ENCODE measurements at places on chromosomes 1 and 21.
A peak's percentile ranks its signal among the peaks of the same experiment; 100 is the strongest.

GRCh38 chr1:200900877-200901276, 6.2 kb downstream of the INAVA start:
- H3K4me1 ChIP-seq: peaks cover 14% of the 10 kb centered on the region
- no peak overlapping the region for H3K27ac ChIP-seq
- H3K4me3 ChIP-seq: no peak overlapping the region
- H3K36me3 ChIP-seq: no peaks in the 10 kb centered on the region
- H3K27me3 ChIP-seq: peaks cover 25% of the 10 kb centered on the region
- DNase-seq: no peak

- no peaks in the 10 kb centered on the region for H3K4me1 ChIP-seq
- no peaks in the 10 kb centered on the region for H3K27me3 ChIP-seq
- H3K4me3 ChIP-seq: no peak overlapping the region
- DNase-seq: no peak
- no peaks in the 10 kb centered on the region for H3K36me3 ChIP-seq
- H3K27ac ChIP-seq: no peak overlapping the region
These were observed 100.4 kb upstream of the BRINP3 start for GRCh38 chr1:190578017-190578416.

GRCh38 chr1:46547481-46548383, 3.7 kb downstream of the KNCN start:
- no peaks in the 10 kb centered on the region for H3K36me3 ChIP-seq
- no peak overlapping the region for H3K27ac ChIP-seq
- peak; percentile 35 for DNase-seq
- no peak overlapping the region for H3K4me3 ChIP-seq
- H3K4me1 ChIP-seq: peaks cover 37% of the 10 kb centered on the region

- H3K27me3 ChIP-seq: no peaks in the 10 kb centered on the region
- DNase-seq: no peak
- H3K4me3 ChIP-seq: no peak overlapping the region
- H3K4me1 ChIP-seq: no peaks in the 10 kb centered on the region
- no peak overlapping the region for H3K27ac ChIP-seq
- H3K36me3 ChIP-seq: no peaks in the 10 kb centered on the region
These were observed 161.4 kb downstream of the MAGI3 start for GRCh38 chr1:113551728-113552127.

- peak; percentile 23 for DNase-seq
- H3K4me3 ChIP-seq: no peak overlapping the region
These were observed 494.7 kb downstream of the SMYD3 start for GRCh38 chr1:246012341-246012740.

DNA sequence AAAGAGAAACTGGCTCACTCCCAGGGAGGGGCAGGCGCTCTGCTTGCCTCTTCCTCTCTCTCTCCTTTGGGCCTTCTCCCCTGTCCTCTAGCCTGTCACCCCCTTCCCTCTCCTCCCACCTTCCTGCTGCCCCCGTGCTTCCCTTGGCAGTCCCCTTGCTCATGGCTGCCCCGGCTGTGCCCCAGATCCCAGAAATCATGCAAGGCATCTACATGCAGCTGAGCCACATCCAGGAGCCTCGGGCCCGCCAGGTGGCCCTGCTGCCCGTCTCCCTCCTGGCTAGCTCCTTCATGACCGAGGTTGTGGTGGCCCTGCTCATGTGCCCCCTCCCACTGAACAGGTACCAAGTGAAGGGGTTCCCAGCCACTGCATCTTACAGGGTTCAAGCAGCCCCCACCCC, 36.0 kb upstream of the TTC4 start:
- H3K4me1 ChIP-seq: no peaks in the 10 kb centered on the region
- no peak overlapping the region for H3K4me3 ChIP-seq
- H3K27me3 ChIP-seq: peaks cover 6% of the 10 kb centered on the region
- no peak overlapping the region for H3K27ac ChIP-seq

- H3K27me3 ChIP-seq: no peaks in the 10 kb centered on the region
- peaks cover 2% of the 10 kb centered on the region for H3K4me1 ChIP-seq
- H3K27ac ChIP-seq: peak overlapping the region; percentile 62
- H3K4me3 ChIP-seq: no peak overlapping the region
- DNase-seq: no peak
- H3K36me3 ChIP-seq: peaks cover 61% of the 10 kb centered on the region
These were observed 21.0 kb downstream of the WDR4 start for GRCh38 chr21:42858185-42858847.

DNA sequence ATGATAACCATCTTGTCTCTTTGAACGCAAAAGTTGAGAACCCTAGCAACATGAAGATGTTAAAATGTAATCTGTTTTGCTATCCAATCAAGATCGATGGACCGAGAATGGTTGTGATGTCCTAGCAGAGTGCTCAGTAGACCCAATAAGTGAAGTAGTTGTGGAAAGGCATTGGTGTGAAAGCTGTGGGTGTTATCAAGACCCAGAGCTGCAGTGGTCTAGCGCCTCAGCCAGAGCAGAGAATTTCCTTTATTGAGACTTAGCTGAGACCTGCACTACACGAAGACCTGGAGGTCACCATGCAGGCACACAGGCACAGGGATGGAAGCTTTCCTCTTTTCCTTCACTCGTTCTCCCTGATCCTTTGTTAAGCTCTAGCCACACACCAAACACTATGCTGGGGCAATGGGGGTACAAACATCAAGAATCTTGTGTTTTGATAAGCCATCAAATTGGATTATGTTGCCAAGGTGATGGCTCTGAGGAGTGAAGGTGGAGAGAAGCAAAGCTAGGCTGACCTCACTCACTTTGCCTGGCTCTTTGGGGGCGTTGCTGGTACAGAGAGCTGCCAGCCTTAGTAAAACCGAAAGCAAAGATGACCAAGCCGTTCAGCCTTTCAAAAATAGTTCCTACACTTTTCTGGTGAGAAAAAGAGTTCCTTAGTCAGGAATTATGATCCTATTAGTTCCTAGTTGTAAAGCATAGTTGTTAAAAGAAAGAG, 24.1 kb downstream of the METTL13 start:
- no peak overlapping the region for H3K27ac ChIP-seq
- DNase-seq: no peak
- no peaks in the 10 kb centered on the region for H3K27me3 ChIP-seq
- no peak overlapping the region for H3K4me3 ChIP-seq
- peaks cover 7% of the 10 kb centered on the region for H3K4me1 ChIP-seq

DNA sequence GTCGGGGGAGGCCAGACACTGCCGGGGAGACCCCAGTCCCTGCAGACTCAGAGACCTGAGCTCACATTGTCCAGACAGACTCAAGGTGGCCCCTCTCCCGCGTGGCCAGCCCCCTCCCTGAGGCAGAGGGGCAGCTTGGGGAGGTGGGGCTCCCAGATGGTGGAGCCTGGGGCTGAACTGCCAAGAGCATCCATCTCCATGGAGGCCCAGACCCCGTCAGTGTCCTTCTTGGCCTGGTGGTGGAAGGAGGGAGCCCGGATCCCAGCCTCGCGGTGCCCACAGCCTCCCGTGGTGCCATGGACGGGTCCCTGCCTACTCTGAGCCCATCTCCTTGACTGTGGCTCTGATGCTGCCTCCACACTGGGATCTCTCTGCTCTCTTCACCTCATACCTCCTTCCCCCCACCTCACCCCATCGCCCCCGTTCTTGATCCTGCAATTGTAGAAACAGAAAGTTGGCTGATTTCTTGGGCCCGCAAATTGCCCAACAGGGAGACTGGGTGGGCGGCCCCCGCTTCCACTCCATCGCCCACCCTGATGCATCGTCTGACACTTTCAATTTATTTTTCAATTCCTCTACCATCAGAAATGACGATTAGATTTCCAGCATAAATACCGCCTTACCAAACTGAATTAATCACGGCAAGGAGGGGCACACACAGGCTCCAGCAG, 348.9 kb downstream of the MATN1 start:
- H3K4me1 ChIP-seq: no peaks in the 10 kb centered on the region
- H3K36me3 ChIP-seq: no peaks in the 10 kb centered on the region
- DNase-seq: no peak
- no peaks in the 10 kb centered on the region for H3K27me3 ChIP-seq
- no peak overlapping the region for H3K4me3 ChIP-seq

DNA sequence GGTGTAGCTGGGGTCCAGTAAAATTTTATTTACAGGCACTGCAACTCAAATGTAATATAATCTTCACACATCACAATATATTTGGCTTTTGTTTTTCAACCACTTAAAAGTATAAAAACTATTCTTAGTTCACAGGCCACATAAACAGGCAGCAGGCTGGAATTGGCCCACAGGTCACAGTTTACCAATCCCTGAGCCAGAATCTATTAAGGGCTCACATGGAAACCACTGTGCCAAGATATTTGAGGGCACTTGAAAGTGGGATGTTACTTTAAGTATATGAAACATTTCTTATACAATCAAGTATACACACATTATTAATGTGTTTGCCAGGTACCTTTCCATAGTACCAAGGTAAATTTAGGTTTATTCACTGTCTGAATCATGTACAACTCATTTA, 71.9 kb upstream of the PRDX6 start:
- H3K27ac ChIP-seq: no peak overlapping the region
- H3K36me3 ChIP-seq: peaks cover 3% of the 10 kb centered on the region
- no peaks in the 10 kb centered on the region for H3K27me3 ChIP-seq

- H3K27ac ChIP-seq: no peak overlapping the region
- no peak for DNase-seq
- no peaks in the 10 kb centered on the region for H3K27me3 ChIP-seq
- peaks cover 6% of the 10 kb centered on the region for H3K4me1 ChIP-seq
- peaks cover 42% of the 10 kb centered on the region for H3K36me3 ChIP-seq
These were observed 24.8 kb downstream of the CNST start for GRCh38 chr1:246591047-246591446.

GRCh38 chr1:57086154-57086553, 120.3 kb upstream of the C8B start:
- no peak for DNase-seq
- H3K4me3 ChIP-seq: no peak overlapping the region
- no peak overlapping the region for H3K27ac ChIP-seq
- no peaks in the 10 kb centered on the region for H3K36me3 ChIP-seq

- H3K4me1 ChIP-seq: peaks cover 18% of the 10 kb centered on the region
- no peak overlapping the region for H3K4me3 ChIP-seq
- DNase-seq: peak; percentile 49
- H3K36me3 ChIP-seq: no peaks in the 10 kb centered on the region
- no peak overlapping the region for H3K27ac ChIP-seq
- H3K27me3 ChIP-seq: peaks cover 42% of the 10 kb centered on the region
These were observed 3.3 kb upstream of the SLC45A1 start for GRCh38 chr1:8314346-8315280.

DNA sequence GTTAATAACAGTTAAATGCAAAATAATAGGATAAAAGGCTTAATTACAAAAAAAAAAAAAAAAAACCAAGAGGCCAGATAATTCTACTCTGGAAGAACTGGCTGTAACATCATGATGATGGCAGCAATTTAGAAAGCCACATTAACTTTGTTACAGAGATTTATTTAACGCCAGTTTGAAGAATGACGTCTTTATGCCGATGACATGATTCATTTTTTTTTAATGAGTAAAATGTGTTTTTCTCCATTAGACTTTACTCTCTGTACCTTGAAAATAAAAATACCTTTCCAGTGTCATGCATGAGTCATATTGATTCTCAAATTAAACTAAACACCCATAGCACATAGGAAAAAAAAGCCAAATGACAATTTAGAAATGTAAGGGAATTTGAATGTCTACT, 226.1 kb downstream of the RGS7 start:
- no peak for DNase-seq
- H3K27me3 ChIP-seq: no peaks in the 10 kb centered on the region
- H3K27ac ChIP-seq: no peak overlapping the region
- no peak overlapping the region for H3K4me3 ChIP-seq
- no peaks in the 10 kb centered on the region for H3K36me3 ChIP-seq

GRCh38 chr1:9115351-9116205, 13.3 kb downstream of the GPR157 start:
- H3K27me3 ChIP-seq: no peaks in the 10 kb centered on the region
- no peak overlapping the region for H3K27ac ChIP-seq
- no peak for DNase-seq
- peaks cover 16% of the 10 kb centered on the region for H3K4me1 ChIP-seq

- no peaks in the 10 kb centered on the region for H3K27me3 ChIP-seq
- no peaks in the 10 kb centered on the region for H3K36me3 ChIP-seq
- no peaks in the 10 kb centered on the region for H3K4me1 ChIP-seq
- H3K4me3 ChIP-seq: no peak overlapping the region
- no peak for DNase-seq
- H3K27ac ChIP-seq: no peak overlapping the region
These were observed 727.6 kb upstream of the CHRM3 start for GRCh38 chr1:238658763-238659162.

GRCh38 chr1:221832617-221833016, 90.7 kb upstream of the DUSP10 start:
- H3K27ac ChIP-seq: no peak overlapping the region
- no peak overlapping the region for H3K4me3 ChIP-seq
- DNase-seq: no peak
- peaks cover 2% of the 10 kb centered on the region for H3K27me3 ChIP-seq
- peaks cover 88% of the 10 kb centered on the region for H3K4me1 ChIP-seq

GRCh38 chr1:174000371-174000770, 21.8 kb downstream of the RC3H1 start:
- no peak overlapping the region for H3K27ac ChIP-seq
- peaks cover 11% of the 10 kb centered on the region for H3K4me1 ChIP-seq
- no peaks in the 10 kb centered on the region for H3K27me3 ChIP-seq
- H3K36me3 ChIP-seq: peaks cover 19% of the 10 kb centered on the region
- no peak overlapping the region for H3K4me3 ChIP-seq
- DNase-seq: no peak

Measured in activated CD8-positive, alpha-beta T cell treated with anti-CD3 and anti-CD28 coated beads, Interleukin-2, amount 10 ng/mL, durations not matched to agents 7 days and 5 days (primary cell).